ENCODE measurements at places on chromosomes 3 and 15.

DNA sequence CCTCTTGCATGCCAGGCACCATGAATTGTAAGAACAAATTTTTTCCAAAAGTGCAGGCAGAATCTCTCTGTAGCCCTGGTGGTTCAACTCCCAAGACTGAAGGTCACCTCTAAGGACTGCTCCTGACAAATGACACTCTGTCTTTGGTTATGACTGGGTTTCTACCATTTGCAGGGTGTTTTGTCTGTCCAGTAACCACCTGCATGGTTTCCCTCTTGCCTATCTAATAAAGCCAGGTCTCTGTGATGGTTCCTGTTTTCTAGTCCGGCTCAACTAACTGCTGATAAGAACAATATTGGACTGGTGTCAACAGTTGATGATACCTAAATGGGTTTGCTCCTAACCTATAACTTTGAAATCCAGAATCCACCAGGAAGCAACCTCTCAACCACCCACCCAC lies 43.7 kb downstream of the ATP8B4 start:
- DNase-seq: no peak

DNA sequence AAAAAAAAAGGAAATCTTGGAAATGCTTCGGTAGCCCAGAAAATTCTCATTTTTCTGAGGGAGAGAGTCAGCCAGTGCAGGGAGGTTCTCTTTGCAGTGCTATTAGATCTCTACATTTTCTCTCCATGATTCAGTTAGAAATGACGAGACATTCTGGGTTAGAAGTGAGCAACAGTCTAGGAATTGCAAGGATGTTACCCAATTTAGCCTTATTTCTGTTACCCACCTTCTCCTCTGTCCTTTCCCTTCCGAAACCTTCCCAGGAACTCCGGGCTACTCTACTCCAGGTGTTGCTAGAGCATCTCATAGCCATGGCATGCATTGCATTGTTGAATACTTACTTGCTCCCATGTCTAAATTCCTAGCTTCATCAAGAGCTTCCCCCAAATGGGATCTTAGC lies 106.8 kb downstream of the EDEM1 start:
- DNase-seq: no peak

DNA sequence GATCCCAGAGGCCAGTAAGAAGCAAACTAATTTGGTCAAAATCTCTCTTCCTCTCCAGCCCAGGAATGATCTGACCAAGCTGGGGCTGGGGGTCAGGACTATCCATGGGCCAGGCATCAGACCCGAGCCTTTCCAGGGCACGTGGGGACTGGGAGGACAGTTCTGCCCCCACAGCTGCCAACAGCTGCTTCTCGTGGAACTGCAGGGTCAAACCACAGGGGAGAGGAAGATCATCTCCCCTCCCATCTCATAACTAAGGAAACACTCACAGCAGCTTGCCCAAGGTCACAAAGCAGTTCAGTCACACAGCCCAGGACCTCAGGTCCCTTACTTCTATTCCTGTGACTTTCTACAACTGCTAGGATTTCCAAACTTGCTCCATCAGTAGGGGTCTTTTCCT lies 47.1 kb downstream of the DAPK2 start:
- no peak for DNase-seq

GRCh38 chr3:111809186-111809585 lies 49.9 kb upstream of the PHLDB2 start:
- DNase-seq: no peak

DNA sequence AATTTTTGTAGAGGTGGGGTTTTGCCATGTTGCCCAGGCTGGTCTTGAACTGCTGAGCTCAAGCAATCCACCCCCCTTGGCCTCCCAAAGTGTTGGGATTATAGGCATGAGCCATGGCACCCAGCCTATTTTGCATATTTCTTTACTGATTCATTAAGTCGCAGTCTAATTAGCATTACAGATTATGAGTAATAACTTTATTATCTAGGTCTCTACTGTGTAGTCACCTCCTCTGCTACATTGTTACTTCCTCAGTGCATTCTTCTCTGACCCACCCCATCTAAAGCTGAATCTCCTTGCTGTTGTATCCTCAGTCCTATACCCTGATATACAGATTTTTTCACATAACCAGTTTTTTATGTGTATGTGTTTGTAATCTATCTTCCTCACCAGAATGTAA lies 61.7 kb downstream of the TFDP2 start:
- no peak for DNase-seq

DNA sequence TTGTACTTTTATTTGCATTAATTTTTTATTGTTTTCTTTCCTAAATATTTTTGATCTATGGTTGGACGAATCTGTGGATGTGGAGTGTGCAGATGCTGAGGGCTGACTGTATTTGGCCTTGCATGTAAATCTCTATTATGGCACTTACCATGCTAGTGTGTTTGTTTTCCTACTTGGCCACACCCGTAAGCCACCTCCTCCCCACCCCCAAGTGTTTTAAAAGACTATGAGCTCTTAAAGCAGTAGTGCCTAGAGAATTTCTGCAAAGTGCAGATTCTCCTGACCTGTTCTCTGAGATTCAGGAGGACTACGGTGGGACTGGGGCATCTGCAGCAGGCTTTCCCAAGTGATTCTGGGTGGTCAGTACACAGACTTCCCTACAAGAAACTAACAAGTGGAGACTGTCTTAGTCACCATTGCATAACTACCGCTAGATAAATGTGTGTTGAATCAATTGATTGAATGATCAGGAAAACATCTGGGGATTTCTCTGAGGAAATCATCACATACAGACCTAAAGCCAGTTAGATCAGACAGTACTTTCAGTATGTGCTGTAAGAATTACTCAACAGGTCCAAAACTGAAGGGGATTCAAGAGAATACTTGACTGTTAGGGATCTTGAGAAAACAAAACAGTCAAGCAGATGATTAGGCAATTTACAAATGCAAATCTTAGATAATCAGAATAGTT lies 6.2 kb upstream of the TIPARP start:
- no peak for DNase-seq

GRCh38 chr3:29773481-29773880 lies 492.6 kb downstream of the RBMS3 start:
- no peak for DNase-seq

DNA sequence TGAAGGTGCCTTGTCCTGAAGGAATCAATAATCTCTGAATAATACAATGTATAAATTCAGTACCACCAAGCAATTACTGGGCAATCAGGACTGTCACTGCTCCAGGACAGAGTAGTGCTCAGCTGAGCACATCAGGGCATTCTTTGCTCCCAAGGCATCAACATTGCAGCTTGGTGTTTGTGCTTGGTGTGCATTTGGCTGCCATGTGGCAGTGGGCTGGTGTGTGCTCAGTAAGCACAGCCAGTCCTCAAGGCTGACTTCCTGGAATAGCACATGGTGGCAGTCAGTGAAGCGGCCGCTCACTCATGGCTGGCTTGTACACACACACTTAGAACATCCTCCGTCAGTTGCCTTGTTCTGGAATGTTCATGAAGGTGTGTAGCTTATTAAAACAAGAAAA lies 217.0 kb downstream of the EPHB1 start:
- DNase-seq: no peak

- no peak for DNase-seq
These were observed 3.0 kb upstream of the TRH start for GRCh38 chr3:129971351-129972052.

GRCh38 chr3:45151100-45151499 lies 4.9 kb upstream of the CDCP1 start:
- no peak for DNase-seq

GRCh38 chr3:120438665-120439370 lies 12.0 kb downstream of the FSTL1 start:
- DNase-seq: no peak

DNA sequence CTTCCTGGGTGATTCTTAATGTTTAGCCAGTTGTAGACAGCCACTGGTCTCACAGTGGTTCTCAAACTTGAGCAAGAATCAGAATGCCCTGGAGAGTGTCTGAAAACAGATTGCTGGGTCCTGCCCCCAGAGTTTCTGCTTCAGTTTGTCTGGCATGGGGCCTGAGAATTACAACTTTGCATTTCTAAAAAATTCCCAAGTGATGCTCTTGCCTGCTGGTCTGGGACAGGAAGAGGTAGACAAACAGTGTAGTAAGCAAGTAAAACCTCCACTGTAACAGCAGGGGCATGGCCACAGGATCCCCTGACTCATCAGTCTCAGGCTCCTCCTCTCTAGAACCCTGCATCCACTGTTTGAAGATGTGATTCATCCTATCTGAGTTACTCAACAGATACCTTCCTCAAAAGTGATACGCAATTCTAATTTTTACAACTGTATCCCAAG lies 36.5 kb downstream of the DZIP1L start:
- no peak for DNase-seq

GRCh38 chr3:171173736-171174135 lies 147.2 kb upstream of the SLC2A2 start:
- DNase-seq: no peak

DNA sequence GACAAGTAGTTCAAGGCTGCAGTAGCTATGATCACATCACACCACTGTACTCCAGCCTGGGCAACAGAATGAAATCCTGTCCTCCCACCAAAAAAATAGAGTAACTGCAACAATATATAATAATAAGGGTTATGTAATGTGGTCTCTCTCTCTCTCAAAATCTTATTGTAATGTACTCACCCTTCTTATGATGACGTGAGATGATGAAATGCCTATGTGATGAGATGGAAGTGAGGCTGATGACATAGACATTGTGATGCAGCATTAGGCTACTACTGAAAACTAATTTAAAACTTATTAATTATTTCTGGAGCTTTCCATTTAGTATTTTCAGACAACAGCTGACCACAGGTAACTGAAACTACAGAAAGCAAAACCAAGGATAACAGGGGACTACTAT lies 27.4 kb downstream of the TASOR start:
- DNase-seq: no peak

- DNase-seq: no peak
These were observed 78.8 kb upstream of the BOC start for GRCh38 chr3:113132571-113132996.

GRCh38 chr15:78314181-78314581 lies 14.8 kb upstream of the SKIC8 start:
- no peak for DNase-seq

GRCh38 chr3:127337911-127338531 lies 50.2 kb upstream of the PRR20G start:
- no peak for DNase-seq

- no peak for DNase-seq
These were observed 228.1 kb downstream of the SNRPN start for GRCh38 chr15:25182736-25183445.

GRCh38 chr3:107206141-107206540 lies 171.1 kb upstream of the CCDC54 start:
- DNase-seq: no peak

DNA sequence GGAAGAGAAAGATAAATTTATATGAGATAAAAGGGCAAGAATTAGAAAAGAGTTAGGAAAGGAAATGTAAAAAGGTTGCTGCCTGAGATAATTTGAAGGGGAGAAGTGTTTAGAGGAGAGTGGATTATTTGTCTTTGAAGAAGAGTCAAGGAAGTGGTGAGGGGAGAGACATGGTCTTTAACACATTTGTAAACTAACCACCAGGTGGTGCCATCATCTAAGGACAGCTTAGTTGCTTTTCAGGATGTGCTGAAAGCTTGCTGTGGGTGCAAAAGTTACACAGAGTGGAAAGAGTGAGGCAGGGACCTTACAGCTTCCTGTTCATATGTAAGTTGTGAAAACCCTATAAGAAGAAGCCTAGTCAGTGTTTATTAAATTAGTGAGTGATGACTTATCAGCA lies 114.1 kb upstream of the DNAJC19 start:
- no peak for DNase-seq

DNA sequence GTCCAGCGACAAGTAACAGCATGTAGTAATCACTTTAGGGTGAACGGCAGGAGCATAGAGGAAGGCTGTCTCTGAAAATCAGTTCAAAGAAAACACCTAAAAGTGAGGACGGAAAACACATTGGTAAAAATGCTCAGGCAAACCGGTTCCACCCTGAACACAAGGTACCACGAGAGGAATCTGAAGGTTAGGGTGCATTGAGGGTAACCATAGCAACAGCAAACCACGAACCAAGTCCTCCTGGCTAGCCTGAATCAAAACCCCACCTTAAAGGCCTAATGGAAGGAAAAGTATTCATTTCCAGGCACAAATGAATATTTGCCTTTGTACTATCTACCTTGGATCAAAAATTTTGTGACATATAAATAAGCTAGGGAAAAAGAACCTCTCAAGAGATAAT lies 315.0 kb downstream of the OCA2 start:
- no peak for DNase-seq

GRCh38 chr15:68816795-68817303 lies 3.8 kb downstream of the ANP32A start:
- DNase-seq: no peak

DNA sequence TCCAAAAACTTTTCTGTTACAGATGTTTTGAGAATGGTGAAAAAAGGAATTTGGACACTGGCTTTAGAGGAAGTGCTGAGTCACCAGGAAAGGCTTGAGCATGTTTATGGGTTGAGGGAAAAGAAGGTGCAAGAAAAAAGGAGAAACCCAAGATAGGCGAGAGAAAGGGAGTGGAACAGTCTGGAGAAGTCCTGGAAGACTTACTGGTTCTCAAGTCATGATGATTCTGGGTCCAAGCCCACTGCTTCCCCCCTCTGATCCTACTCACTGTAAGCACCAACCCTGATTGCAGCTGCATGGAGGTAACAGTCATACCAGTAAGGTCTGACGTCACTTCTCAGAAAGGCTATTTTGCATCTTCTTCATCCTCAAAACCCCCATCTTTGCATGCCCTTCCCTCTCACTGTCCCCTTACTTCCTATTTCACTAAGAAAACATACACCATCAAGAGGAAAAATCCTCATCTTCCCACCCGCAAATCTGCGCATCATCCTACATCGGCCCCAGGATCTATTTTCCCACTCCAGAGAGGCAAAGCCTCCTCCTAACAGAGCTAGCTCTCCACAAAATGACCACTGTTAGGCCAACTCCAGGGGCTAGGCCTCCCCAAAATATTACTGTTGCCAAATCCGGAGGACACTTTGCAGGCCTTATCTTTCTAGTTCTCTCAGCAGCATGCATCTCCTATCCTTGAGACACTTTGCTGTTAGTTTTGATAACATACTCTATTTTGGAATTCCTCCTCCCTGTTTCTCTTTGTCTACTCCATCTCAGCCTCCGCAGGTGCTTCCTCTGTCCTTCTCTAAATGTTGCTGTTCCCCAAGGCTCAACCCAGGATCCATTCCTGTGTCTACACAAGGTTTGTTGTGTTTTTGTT lies 3.2 kb upstream of the ATP13A3 start:
- DNase-seq: peak; percentile 28

DNA sequence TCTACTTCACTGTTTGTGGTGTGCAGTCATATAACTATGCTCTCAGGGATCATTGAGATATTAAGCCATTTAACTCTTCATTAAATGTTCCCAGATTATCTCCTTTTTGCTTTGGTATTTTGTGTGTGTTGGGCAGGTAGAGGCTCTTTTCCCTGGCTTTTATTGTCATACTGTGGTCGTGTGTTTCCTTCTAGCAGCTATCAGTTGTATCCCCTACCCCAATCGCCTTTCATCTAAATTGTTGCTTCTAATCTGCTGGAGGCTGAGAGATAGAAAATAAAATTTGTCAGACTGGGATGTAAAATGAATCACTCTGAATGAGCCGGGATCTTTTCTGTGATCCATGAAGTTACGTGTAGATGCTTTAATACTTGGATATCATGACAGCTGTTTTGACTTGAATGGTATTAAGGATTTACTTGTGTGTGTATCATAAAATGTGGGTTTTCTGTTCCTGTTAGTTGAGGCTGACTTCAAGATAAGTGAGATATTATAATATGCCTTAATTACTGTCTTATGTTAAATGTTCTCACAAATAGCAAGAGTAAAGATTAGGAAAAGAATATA lies 9.2 kb downstream of the NFKBIZ start:
- DNase-seq: no peak

- DNase-seq: no peak
These were observed 108.6 kb downstream of the RPLP1 start for GRCh38 chr15:69561071-69561784.

- no peak for DNase-seq
These were observed 99.1 kb downstream of the TMEM108 start for GRCh38 chr3:133137042-133137996.
